Effector memory CD8-positive, alpha-beta T cell (primary cell): ENCODE measurements at places on chromosomes 5 and 9.

GRCh38 chr5:153813901-153814300 is 224.8 kb downstream of the FAM114A2 start:
- no peaks in the 10 kb centered on the region for H3K4me1 ChIP-seq
- H3K27me3 ChIP-seq = peaks cover 33% of the 10 kb centered on the region
- DNase-seq = no peak
- no peak overlapping the region for H3K27ac ChIP-seq
- H3K36me3 ChIP-seq = no peaks in the 10 kb centered on the region

- H3K27me3 ChIP-seq = no peaks in the 10 kb centered on the region
- peak overlapping the region; percentile 96 for H3K27ac ChIP-seq
- H3K4me1 ChIP-seq = peaks cover 17% of the 10 kb centered on the region
- no peak for DNase-seq
- H3K4me3 ChIP-seq = peak overlapping the region; percentile 97
Measured at GRCh38 chr9:74953235-74953751, 581 bp upstream of the C9orf40 start.

GRCh38 chr5:113039229-113039933 is 62.8 kb downstream of the DCP2 start:
- peaks cover 4% of the 10 kb centered on the region for H3K4me1 ChIP-seq
- H3K27me3 ChIP-seq = no peaks in the 10 kb centered on the region
- DNase-seq = no peak
- no peak overlapping the region for H3K4me3 ChIP-seq
- H3K27ac ChIP-seq = no peak overlapping the region

- H3K4me1 ChIP-seq = no peaks in the 10 kb centered on the region
- H3K36me3 ChIP-seq = no peaks in the 10 kb centered on the region
- H3K4me3 ChIP-seq = no peak overlapping the region
- no peak for DNase-seq
- H3K27me3 ChIP-seq = peaks cover 58% of the 10 kb centered on the region
Measured at GRCh38 chr5:175677571-175677970, 19.7 kb downstream of the HRH2 start.
